Articular chondrocyte of knee joint (primary cell): ENCODE measurements at places on chromosomes 4 and X. TPM values are rescaled to one million over a fixed set of nuclear protein-coding genes. Genes with fewer than 3 reads are reported as not detected.

Gene DRD5
- not detected in 2 replicates for total RNA-seq

Gene GAGE12D
- not detected in 2 replicates for total RNA-seq

Gene CLNK
- total RNA-seq = not detected in 2 replicates

Gene ZRSR2
- total RNA-seq = 4.1 TPM in 2 replicates

Gene GPR34
- total RNA-seq = not detected in 2 replicates

Gene FREM3
- total RNA-seq = not detected in 2 replicates

Gene LNX1
- total RNA-seq = 70.7 and 72.5 TPM in 2 replicates

Gene MGST2
- 15.9 and 18.8 TPM in 2 replicates for total RNA-seq

Gene GYPE
- 1.6 and 2.1 TPM in 2 replicates for total RNA-seq
